ENCODE measurements at places on chromosomes 2 and 18.
A peak's percentile ranks its signal among the peaks of the same experiment; 100 is the strongest.

- H3K4me1 ChIP-seq = peaks cover 25% of the 10 kb centered on the region
- H3K27me3 ChIP-seq = no peaks in the 10 kb centered on the region
- no peak overlapping the region for H3K27ac ChIP-seq
- DNase-seq = no peak
Observed at GRCh38 chr2:62149708-62150107, 46.2 kb upstream of the B3GNT2 start.

DNA sequence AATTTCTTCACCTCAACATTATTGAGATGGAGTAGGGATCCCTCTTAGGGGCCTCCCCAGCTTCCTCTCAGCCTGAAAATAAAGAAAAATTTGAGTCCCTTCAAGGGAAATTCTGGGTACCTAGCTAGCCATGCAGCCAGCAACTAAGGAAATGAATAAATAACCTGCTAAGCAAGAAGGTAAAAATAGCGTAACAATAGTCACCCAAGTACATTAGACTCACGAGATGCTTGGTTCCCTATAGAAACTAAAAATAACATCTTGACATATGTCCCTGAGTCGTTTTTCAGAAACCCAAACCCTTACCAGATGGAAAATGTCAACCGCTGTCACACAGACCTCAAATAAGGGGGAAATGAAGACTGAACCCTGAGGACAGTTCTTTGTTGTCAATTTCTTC is 51.9 kb downstream of the CACNB4 start:
- no peak for DNase-seq
- peaks cover 62% of the 10 kb centered on the region for H3K4me1 ChIP-seq
- no peak overlapping the region for H3K4me3 ChIP-seq
- no peaks in the 10 kb centered on the region for H3K36me3 ChIP-seq
- no peak overlapping the region for H3K27ac ChIP-seq
- H3K27me3 ChIP-seq = peaks cover 15% of the 10 kb centered on the region

- no peaks in the 10 kb centered on the region for H3K27me3 ChIP-seq
- no peaks in the 10 kb centered on the region for H3K36me3 ChIP-seq
- no peak overlapping the region for H3K27ac ChIP-seq
Observed at GRCh38 chr18:75926811-75927210, 499.3 kb upstream of the SMIM21 start.

DNA sequence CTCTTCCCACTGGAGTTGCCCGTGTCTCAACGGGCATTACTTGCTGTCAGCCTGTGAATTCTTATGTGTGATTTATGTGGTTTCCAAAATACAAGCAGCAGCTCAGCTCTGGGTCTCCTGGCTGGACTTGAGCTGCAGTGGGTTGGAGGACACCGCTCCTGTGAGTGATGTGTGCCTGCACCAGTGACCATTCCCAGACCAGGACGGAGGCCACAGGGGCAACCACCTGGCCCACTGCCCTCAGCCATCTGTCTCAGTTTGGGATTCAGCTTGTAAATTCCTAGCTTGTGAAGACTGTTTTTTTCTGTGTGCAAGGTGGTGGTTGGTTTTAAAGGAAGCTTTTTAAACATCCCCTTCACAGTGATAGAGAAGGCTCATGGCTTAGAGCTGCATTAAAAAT is 261.0 kb downstream of the BCL2 start:
- H3K27ac ChIP-seq = no peak overlapping the region
- no peaks in the 10 kb centered on the region for H3K36me3 ChIP-seq
- DNase-seq = no peak
- no peak overlapping the region for H3K4me3 ChIP-seq
- H3K27me3 ChIP-seq = no peaks in the 10 kb centered on the region

- H3K4me1 ChIP-seq = peaks cover 5% of the 10 kb centered on the region
- no peaks in the 10 kb centered on the region for H3K27me3 ChIP-seq
- no peak overlapping the region for H3K4me3 ChIP-seq
Observed at GRCh38 chr18:10015941-10016819, 102.4 kb downstream of the VAPA start.

DNA sequence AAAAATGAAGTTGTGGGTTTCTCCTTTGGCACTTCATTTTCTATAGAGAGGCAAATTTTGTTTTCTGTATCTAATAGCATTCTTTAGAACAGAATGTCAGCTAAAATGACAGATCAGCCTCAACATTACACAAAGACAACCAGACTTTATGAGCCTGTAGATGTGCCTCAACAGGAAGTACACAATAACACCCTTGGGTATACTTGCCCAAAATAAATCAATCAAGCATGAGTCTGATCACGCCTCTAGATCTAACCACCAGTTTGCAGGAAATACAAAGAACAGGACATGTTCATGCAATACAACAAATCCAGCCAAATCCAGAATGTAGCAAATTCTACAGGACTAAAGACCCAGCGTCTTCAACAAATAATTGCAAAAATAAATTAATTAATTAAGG is 11.2 kb upstream of the DAPL1 start:
- H3K4me1 ChIP-seq = peaks cover 7% of the 10 kb centered on the region
- no peak overlapping the region for H3K27ac ChIP-seq
- H3K4me3 ChIP-seq = no peak overlapping the region
- no peak for DNase-seq
- H3K27me3 ChIP-seq = no peaks in the 10 kb centered on the region

DNA sequence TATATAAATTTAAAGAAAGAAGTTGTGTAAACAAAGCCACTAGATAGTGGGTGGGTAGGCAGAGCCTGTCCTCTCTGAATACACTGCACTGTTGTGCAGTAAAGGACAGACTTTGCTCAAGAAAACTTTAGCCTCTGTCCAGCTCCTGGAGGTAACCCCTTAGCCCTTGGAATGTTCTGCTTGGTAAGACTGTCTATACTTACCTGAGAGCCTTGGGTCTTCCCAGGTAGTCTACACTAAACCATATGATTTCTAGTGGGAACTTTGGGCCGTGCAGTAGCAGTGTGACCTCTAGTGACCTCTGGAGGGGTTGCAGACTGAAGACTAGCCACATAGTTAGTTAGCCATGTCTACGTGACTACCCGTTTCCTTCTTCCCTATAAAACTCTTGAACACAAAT is 678.3 kb upstream of the NRXN1 start:
- peak; percentile 57 for DNase-seq
- H3K36me3 ChIP-seq = peaks cover 11% of the 10 kb centered on the region
- H3K4me1 ChIP-seq = peaks cover 10% of the 10 kb centered on the region

DNA sequence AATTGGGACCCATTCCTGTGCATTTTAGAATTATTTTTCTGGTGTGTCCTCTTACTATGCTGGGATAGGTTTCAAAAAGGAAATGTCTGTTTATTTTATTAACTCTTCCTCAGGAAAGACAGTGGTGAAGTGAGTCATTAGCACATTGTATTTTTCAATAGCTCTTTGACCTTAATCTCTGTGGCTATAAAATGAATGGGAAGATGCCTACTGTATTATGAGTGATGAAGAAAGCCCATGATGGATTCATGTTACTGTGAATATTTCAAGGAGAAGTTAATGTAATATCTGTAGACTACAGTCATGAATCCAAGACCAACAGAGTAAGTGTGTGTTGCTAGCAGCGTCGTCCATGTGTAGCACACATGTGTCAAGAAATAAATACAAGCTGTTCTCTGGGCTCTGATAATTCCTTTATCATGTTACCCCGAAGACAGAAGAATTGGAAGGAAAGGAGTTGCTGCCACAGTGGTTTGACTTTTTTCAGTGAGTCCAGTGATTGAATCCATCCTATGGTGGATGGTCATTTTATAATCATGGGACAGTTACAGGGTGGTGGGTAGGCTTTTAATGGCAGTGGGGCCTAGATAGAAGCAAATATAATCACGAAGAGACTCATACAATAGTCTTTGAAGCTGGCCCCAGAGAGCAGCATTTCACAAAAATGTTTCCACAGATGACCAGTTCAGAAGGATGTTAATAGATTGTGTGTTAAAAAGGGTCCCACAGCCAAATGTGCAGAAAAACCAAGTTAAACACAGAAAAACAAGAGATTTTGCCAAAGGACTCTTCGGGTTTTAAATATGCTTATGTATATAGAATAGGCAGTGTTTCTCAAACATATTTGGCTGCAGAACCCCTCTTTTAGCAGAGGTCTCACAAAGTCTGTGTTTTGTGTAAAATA is 239.7 kb upstream of the RASGRP3 start:
- H3K27me3 ChIP-seq = no peaks in the 10 kb centered on the region
- H3K27ac ChIP-seq = no peak overlapping the region
- no peaks in the 10 kb centered on the region for H3K36me3 ChIP-seq
- DNase-seq = no peak
- no peaks in the 10 kb centered on the region for H3K4me1 ChIP-seq

DNA sequence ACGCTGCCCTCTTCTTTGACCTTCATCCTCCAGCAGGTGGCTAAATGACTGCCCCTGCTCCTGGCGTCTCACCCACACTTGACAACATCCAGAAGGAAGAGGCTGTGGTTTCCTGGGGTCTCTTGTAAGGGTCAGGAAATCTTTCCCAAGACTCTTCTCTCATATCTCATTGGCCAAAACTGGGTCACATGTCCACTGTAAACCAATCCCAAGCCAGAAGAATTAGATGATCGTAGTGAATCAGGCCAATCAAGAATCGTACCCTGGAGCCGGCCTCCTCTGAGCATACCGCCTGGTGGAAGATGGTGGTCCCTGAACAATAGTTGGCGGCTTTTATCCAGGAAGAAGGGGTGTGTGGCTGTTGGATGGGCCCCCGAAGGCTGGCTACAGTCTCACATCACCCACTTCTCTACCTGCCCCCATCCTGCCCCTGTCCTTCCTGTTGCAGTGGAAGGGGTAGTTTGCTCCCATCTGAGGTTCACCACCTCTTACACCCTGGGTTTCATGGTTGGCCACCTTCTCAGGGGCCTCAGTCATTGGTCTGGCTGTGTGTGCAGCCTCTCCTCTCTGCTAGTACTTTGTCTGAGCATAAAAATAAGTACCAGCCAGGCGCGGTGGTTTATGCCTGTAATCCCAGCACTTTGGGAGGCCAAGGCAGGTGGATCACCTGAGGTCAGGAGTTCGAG is 3.8 kb downstream of the SAG start:
- no peak overlapping the region for H3K27ac ChIP-seq
- no peaks in the 10 kb centered on the region for H3K27me3 ChIP-seq
- H3K36me3 ChIP-seq = no peaks in the 10 kb centered on the region
- H3K4me3 ChIP-seq = no peak overlapping the region

DNA sequence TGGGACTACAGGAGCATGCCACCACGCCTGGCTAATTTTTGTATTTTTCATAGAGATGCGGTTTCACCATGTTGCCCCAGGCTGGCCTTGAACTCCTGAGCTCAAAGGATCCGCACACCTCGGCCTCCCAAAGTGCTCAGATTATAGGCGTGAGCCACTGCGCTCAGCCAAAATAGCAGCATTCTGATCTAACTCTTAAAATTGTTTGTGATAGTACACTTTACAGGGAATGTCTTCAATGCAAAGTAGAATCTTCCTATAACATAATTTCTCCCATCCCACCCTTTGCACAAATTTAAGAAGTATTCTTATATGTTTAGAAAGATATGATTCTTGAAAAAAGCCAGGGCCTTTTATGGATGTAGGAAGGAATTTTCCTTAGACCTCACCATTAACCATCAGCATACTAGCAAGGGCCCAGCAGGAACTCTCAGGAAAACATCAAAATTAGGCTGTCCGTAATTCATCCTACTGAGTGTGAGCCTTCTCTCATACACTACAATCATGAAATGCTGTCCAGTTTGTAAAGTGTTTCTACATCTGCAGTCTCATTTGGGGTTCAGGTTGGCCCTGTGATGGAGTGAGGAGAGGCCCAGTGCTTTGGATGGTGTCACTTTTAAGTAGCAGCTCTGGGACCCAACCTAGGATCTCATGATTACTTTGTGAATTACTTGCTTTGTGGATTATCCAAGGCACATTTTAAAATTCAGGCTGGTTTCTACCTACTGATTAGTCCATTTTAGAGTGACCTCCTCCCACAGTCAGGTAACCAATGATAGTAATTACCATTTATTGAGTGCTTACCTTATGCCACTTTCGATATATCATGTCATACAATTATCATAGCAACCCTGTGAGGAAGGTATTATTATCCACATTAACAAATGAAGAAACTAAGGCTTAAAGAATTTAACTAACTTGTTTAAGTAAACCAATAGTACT is 37.5 kb upstream of the DLX1 start:
- H3K27me3 ChIP-seq = no peaks in the 10 kb centered on the region
- DNase-seq = no peak
- peaks cover 12% of the 10 kb centered on the region for H3K4me1 ChIP-seq
- no peak overlapping the region for H3K4me3 ChIP-seq
- H3K36me3 ChIP-seq = no peaks in the 10 kb centered on the region

DNA sequence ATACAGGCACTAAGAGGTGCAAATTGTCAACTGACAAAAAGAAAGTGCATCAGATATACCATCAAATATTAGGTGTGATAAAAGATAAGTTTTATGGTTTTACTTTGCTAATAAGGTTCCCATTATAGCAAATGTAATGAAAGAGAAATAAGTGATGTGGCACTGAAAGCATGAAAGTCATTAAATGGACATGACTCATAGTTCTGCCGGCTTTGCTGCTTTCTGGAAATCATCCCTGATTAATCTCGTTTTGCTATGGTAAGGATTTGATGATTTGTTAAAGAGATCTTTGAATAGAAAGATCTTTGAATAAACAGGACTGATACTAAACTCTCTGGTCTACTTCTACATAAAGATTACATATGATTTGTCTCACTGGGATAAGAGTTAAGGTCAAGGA is 72.7 kb downstream of the CLIP4 start:
- peaks cover 2% of the 10 kb centered on the region for H3K27me3 ChIP-seq
- H3K4me1 ChIP-seq = no peaks in the 10 kb centered on the region
- no peak for DNase-seq
- peaks cover 7% of the 10 kb centered on the region for H3K36me3 ChIP-seq
- no peak overlapping the region for H3K27ac ChIP-seq
- no peak overlapping the region for H3K4me3 ChIP-seq
